ENCODE measurements at places on chromosomes 4 and X.
A peak's percentile ranks its signal among the peaks of the same experiment; 100 is the strongest.

- no peak for DNase-seq
Measured at GRCh38 chr4:112063260-112063659, 82.0 kb upstream of the FAM241A start.

DNA sequence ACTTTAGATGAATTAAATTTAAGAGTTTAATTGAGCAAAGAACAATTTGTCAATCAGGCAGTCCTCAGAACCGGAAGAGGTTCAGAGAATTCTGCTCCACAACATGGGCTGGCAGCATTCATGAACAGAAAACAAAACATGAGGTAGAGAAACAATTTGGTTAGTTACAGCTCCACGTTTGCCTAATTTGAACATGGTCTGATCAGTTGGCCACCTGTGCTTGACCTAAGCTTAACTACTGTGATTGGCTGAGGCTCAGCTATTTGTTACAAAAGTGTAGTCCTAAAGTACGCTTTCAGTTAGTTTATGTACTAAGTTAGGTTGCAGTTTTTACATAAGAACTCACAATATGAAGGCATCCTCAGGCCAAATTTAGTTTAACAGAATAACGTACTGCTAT is 258.6 kb downstream of the ADAM29 start:
- DNase-seq: no peak

GRCh38 chr4:42547805-42548204 is 109.1 kb downstream of the ATP8A1 start:
- no peak for DNase-seq

DNA sequence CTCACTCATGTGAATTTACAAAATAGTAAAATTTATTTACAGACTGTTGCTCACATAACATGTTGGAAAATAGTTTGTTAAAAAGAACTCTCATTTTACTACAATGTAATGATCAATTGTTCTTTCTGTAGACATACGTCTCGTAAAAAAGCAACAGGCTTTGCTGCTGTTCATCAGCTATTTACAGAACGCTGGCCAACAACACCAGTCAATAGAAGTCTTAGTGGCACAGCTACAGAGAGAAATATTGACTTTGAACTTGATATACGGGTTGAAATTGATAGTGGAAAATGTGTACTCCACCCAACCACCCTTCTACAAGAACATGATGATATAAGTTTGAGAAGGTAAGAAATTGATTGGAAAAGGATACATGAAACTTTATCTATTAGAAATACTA is 47.6 kb upstream of the ADAD1 start:
- DNase-seq: no peak

GRCh38 chr4:103787057-103787456 is 67.3 kb upstream of the TACR3 start:
- DNase-seq: no peak

GRCh38 chrX:68372665-68373064 is 60.6 kb downstream of the OPHN1 start:
- no peak for DNase-seq

DNA sequence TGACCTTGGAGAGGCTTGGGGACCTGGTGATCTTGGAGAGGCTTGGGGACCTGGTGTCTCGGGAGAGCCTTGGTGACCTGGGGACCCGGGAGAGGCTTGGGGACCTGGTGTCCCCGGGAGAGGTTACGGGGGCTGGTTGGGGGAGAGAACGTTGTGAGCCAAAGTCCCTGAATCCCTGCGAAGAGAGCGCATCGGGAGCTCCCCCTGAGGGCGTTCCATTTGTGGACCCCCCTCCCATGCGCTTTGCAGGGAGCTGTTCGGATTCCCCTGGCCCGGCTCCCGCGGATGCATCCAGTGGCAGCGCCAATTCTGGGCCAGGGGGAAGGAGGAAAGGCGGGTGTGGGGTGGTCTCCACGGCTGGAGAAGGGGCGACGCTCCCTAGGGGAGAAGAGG is 13.3 kb downstream of the SHOX start:
- DNase-seq: no peak

DNA sequence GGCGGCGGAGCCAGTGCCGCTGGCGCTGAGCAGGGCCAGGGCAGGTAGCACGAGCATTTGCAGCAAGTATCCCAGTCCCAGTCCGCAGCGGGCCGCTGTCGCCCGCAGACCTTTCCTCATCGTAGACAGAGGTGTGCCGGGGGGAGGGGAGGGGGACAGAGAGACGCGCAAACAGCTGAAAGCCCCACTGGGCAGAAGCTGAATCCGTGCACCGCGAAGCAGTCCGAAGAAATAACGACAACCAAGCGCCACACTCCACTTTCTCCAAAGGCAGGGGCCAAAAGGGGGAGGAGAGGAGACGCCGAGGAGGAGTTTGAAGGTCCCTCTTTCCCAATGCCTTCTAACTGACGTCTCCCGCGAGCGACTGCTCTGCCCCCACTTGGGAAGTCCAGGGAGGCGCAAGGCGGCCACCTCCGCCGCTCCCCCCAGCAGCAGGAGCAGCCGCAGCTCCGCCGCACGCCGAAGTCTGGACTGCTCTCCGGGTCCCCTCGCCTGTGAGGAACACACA is at the start of gene UNC5C:
Gene UNC5C, minus strand, starts transcription at position 236 of the 508 bp plus-strand sequence.
- no peak for DNase-seq

GRCh38 chrX:100994352-100995281 is 25.1 kb downstream of the ARL13A start:
- no peak for DNase-seq

GRCh38 chr4:152185786-152186550 is 349.9 kb downstream of the FBXW7 start:
- DNase-seq: no peak

GRCh38 chr4:146333187-146333894 is 119.0 kb downstream of the REELD1 start:
- no peak for DNase-seq

DNA sequence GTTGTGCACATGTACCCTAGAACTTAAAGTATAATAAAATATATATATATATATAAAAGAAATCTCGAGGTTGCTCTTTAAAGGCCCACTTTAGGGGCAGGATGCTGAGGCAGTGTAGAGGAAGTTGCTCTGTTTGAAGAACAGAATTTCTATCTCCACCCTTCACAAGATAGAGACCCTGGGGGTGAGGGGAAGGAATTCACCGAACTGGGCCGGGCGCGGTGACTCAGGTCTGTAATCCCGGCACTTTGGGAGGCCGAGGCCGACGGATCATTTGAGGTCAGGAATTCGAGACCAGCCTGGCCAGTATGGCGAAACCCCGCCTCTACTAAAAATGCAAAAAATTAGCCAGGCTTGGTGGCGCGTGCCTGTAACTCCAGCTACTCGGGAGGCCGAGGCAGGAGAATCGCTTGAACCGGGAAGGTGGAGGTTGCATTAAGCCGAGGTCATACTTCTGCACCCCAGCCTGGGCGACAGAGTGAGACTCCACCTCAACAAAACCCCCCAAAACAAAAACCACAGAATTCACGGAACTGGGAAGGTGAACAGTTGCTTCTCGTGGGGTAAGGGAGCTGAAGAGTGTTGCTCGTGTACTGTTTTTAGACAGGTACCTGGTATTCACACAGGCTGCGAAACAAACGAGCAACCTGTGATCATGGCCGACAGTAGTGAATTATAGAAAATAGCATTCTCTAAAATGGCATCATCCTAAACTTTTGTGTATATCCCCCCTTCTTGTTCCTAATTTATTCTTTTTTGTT is 6.2 kb downstream of the PLAC8 start:
- no peak for DNase-seq

DNA sequence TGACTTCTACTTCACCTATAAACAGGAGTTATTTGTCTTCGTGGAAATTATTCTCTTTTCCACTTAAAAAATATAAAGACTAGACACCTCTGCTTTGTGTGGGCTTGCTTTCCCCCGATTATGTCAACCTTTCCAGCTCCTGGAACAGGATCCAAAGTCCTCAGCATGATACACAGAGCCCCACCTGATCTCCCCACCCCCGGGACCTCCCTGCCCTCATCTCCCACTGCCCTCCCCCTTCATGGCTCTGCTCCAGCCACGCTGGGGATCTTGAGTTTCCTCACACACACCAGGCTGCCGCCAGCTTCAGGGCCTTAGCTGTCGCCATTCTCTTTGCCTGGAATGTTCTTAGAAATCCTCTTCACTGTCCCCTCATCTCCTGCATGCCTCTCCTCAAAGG is 55.3 kb downstream of the MBNL3 start:
- DNase-seq: no peak

DNA sequence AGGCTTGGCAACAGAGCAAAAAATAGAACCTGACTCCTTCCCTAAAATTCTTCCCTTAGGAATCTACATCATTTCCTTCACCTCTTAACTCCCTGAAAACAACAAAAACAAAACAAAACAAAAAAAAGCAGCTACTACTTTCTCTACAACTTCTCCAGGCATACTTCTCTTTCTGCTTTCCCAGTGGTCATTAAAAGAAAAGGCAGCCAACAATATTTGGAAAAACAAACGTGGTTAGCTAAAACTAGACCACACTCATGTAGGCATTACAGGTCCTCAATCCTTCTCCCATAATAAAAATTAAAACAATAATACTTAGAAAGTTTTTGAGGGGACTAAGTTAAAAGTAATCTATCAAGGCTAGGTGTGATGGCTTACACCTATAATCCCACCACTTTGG is 29.0 kb upstream of the SMIM14 start:
- no peak for DNase-seq

DNA sequence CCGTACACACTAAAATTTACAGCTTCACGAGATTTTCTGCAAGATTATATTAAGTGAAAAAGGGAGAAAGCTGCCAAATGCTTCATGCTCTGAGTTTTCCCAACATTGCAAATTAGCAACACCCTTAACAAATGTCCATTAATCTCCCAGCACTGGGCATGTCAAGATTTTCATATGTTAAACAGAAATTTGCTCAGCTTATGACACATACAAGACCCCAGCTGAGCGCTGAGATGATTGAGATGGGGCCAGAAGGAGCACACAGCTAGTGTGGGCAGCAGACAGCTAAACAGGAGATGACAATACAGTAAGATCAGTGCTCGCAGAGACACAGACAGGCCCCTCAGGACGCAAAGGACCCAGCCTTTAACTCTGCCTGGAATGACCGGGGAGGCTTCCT is 208.8 kb downstream of the STK32B start:
- no peak for DNase-seq

- DNase-seq: no peak
Measured at GRCh38 chrX:790041-790506, 159.5 kb downstream of the SHOX start.

GRCh38 chrX:2237976-2238375 is 262.8 kb downstream of the DHRSX start:
- DNase-seq: no peak

- peak; percentile 0 for DNase-seq
Measured at GRCh38 chrX:109886122-109886761, 116.7 kb upstream of the TMEM164 start.

DNA sequence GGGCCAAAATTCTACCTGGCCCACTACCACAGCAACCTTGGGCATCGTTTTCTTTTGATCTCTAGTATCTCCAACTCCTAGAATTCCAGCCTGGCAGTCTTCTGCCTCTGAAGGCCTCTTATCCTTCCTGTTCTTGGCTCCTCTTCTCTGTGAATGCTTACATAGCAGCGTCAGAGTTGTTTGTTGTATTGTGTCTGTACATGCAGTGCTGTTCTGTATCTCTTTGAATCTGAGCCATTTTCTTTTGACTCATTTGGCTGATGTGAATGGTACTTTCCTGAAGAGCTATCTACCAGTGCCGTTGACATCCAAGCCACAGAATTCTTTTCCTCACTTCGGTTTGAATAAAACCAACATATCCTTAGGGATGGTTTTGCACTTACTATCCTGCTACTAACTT is 79.2 kb downstream of the TMEM164 start:
- DNase-seq: no peak

- DNase-seq: no peak
Measured at GRCh38 chrX:110125446-110126162, 122.7 kb downstream of the TMEM164 start.

- no peak for DNase-seq
Measured at GRCh38 chr4:107065201-107065600, 29.1 kb upstream of the DKK2 start.

DNA sequence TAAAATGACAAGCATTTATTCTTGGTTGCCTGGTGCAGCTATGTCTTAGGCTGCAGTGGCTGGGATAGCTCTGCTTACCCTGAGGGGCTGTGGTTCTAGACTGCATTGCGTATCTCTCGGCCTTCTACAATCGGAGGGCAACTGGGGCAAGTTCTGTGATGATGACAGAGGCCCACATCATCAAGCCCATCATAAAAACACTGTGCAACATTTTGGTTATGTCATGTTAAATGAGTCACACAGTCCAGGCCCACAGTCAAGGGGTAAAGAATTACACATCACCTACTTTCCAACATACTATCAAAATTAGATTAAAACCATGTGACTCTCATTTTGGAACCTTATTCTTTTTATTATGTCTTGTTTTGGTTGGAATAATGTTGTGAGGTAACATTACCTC is 120.2 kb upstream of the GUCY1A1 start:
- DNase-seq: no peak

DNA sequence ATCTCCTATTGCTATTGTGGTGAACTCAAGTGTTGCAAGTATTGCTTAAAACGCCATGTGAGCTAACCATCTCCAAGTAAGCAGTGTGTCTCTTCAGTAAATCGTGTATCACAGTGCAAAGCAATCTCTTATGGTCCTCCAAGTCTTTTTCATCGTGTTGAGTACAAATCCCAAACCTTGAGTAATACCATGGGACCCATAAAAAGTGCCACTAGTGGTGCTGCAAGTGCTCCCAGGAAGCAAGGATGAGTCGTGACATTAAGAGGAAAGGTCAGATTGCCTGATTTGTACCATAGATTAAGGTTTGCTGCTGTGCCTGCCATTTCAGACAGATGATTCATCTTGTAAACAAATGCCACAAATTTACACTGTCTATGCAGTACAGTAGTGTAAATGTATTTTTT is 66.9 kb upstream of the BMPR1B start:
- no peak for DNase-seq

DNA sequence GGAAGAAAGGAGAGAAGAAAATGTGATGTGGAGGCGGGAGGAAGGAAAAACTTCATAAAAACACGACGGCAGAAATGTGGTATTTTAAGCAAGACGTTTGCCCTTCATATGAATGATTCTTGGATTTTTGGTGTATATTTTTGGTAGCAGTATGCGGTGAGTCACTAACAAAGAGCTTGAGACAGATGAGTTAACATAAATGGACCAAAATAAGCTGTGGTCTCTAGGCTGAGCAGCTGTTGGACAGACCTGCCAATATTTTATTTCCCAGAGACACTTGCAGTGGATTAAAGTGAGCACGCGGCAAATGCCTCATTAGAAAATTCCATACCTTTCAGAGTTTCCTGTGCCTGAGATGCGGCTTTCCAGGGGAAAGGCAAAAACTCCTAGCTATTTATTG is 43.1 kb upstream of the RPS6KA3 start:
- DNase-seq: no peak

- no peak for DNase-seq
Measured at GRCh38 chrX:129686422-129686948, 31.7 kb upstream of the APLN start.

DNA sequence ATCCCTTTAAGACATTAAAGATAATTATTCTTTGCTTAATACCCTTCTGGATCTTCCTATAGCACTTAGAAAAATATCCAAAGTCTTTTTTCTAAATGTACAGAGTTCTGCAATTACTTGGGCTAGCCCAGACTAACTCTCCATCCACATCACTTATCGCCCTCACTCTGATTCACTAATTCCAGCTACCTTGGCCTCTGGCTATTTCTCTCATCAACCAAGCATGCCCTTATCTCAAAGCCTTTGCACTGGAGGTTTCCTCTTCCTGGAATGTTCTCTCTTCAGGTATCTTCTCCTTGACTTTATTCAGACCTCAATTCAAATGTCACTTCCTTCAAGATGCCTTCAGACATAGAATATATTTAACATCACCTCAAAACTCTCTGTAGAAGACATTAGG is 345.1 kb upstream of the SMIM31 start:
- DNase-seq: no peak

- DNase-seq: no peak
Measured at GRCh38 chrX:136773648-136774047, 7.1 kb downstream of the ARHGEF6 start.

GRCh38 chrX:11066812-11067211 is 44.3 kb upstream of the HCCS start:
- DNase-seq: no peak

All from effector memory CD4-positive, alpha-beta T cell (primary cell).